ENCODE measurements at places on chromosomes 12 and 14. TPM values are rescaled to one million over a fixed set of nuclear protein-coding genes. Genes with fewer than 3 reads are reported as not detected.

DNA sequence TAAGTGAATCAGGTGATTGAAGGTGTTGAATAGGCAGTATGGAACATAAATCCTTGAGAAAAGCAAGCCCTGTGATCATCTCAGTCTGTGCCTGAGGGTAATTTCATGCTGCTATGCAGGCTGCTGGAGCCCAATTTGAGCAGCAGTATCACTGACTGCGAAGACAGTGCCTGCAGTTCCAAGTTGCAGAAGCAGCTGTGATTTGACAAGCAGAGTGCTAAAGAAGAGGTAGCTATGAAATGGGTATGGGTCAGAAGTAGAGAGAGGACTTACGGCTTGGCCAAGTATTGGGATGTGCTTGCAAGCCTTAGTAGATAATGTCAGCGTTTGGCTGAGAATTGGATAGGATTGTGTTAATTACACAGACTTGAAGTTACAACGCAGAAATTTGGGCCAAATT is 22.5 kb downstream of the PIK3C2G start:
- H3K27ac ChIP-seq, result no peak overlapping the region
- H3K4me1 ChIP-seq, result no peaks in the 10 kb centered on the region
- no peaks in the 10 kb centered on the region for H3K27me3 ChIP-seq
- H3K4me3 ChIP-seq, result no peak overlapping the region

DNA sequence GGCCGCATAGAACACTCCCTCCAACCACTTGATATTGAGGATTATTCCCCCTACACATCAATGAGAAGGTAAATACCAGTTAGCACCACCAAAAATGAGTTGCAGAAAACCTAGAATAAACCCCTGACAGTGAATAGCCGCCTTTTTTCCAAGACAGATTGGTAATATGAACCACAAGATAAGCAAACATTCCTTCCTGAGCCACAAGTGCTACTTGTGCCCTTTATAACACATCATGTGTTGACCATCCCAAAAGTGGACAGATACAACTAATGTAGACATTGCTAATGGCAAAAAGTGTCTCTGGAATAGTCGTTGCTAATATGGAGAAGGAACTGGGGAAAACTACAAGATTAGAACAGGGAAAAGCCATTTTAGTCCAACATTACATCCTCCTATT is 17.2 kb downstream of the NOXRED1 start:
- H3K4me3 ChIP-seq, result no peak overlapping the region
- H3K36me3 ChIP-seq, result no peaks in the 10 kb centered on the region
- no peak overlapping the region for H3K27ac ChIP-seq
- DNase-seq, result no peak

- H3K36me3 ChIP-seq, result no peaks in the 10 kb centered on the region
- H3K4me1 ChIP-seq, result no peaks in the 10 kb centered on the region
- no peak for DNase-seq
- no peak overlapping the region for H3K27ac ChIP-seq
- H3K27me3 ChIP-seq, result no peaks in the 10 kb centered on the region
These were observed 415.4 kb downstream of the RAD51B start for GRCh38 chr14:68235011-68235410.

TBC1D30 gene
- 0.73 TPM for total RNA-seq

DNA sequence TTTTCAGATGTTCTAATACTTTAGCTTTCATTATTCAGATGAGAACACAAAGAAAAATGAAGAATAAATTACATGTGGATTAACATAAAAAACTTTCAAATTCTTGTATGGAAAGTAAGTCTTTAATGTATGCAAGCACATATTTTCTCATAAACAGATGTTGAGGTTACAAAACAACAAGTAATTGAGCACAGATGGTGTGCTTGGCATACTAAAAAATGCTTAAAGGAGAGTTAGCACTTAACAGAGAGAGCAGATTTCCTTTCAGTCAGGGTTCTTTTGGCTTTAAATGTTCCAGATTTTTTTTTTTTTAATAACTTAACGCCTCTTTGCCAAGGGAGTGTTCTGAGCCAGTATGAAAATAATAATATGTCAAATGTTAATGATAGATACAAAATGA is 96.0 kb downstream of the RASSF9 start:
- H3K27me3 ChIP-seq, result no peaks in the 10 kb centered on the region
- no peaks in the 10 kb centered on the region for H3K36me3 ChIP-seq
- no peaks in the 10 kb centered on the region for H3K4me1 ChIP-seq
- no peak overlapping the region for H3K27ac ChIP-seq
- H3K4me3 ChIP-seq, result no peak overlapping the region

TMEM253 gene
- total RNA-seq, result not detected

- H3K4me1 ChIP-seq, result no peaks in the 10 kb centered on the region
- H3K27me3 ChIP-seq, result no peaks in the 10 kb centered on the region
- H3K4me3 ChIP-seq, result no peak overlapping the region
- no peak for DNase-seq
These were observed 145.8 kb downstream of the DICER1 start for GRCh38 chr14:95011445-95012006.

DNA sequence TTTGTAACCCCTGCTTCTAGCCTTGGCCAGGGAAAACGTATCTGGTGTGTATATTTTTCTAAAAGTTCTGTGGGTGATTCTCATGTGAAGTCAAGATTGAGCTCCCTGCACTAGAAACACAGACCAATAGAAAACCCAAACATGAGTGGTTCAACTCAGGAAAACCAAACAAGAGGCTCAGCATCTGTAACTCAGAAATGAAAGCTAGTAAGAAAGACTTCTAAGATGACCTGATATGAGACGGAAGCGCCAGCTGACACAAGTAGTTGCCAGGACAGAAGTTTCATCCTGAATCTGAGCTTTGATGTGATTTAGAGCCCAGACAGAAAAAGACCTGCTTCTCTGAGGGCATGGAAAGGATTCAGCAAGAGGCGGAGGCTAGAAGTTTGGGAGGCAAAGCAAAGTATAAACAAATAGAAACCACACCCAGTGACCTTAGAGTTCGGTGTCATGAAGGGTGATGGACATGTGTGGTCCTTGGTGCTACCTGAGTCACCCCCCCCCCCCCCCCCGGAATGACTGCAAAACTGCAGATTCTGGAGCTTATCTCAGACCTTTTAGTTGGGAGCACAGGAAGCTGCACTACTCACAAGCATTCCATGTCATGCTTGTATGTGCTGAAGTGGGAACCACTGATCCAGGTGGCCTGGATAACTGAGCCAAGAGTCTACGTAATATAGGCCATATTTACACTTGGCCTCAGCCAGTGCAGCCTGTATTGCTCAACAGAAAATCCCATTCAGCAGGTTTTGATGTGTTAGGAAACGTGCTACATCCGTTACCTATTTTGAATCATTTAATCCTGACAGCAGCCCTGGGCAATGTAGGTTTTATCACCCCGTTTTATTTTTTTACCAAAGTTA is 191.3 kb downstream of the ANO6 start:
- no peaks in the 10 kb centered on the region for H3K4me1 ChIP-seq
- peaks cover 30% of the 10 kb centered on the region for H3K36me3 ChIP-seq
- no peaks in the 10 kb centered on the region for H3K27me3 ChIP-seq
- DNase-seq, result no peak

GRCh38 chr14:105047283-105048016 is 17.8 kb downstream of the GPR132 start:
- H3K4me3 ChIP-seq, result no peak overlapping the region
- no peak overlapping the region for H3K27ac ChIP-seq
- H3K36me3 ChIP-seq, result peaks cover 23% of the 10 kb centered on the region
- DNase-seq, result no peak
- no peaks in the 10 kb centered on the region for H3K27me3 ChIP-seq
- peaks cover 9% of the 10 kb centered on the region for H3K4me1 ChIP-seq

MANSC4 gene
- total RNA-seq, result not detected

SLC6A13 gene
- 0.75 TPM for total RNA-seq

DNA sequence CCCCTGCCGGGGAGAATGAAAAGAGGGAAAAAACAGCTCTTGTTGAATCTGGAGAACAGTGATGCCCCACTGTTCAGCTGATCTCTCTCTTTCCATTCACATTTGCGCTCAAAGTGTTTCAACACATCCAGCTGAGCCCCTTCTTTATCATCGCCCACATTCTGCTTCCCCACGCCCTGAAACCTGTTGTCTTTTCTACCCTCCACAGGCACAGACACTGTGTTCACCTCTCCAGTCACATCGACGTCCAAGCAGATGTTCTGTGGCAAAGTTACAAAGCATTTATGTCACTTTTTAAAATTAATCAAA is 338.7 kb downstream of the EGLN3 start:
- no peak overlapping the region for H3K4me3 ChIP-seq
- H3K27me3 ChIP-seq, result no peaks in the 10 kb centered on the region
- H3K36me3 ChIP-seq, result no peaks in the 10 kb centered on the region
- no peaks in the 10 kb centered on the region for H3K4me1 ChIP-seq

MYF6 gene
- total RNA-seq, result not detected

CBLN3 gene
- 3.8 TPM for total RNA-seq

ACOT4 gene
- total RNA-seq, result 1.2 TPM

- H3K4me3 ChIP-seq, result no peak overlapping the region
- H3K4me1 ChIP-seq, result peaks cover 4% of the 10 kb centered on the region
- H3K36me3 ChIP-seq, result no peaks in the 10 kb centered on the region
- DNase-seq, result no peak
- H3K27ac ChIP-seq, result no peak overlapping the region
These were observed 1.7 kb downstream of the IRAK3 start for GRCh38 chr12:66190519-66191370.

ADAMTS20 gene
- total RNA-seq, result not detected

SPRING1 gene
- total RNA-seq, result 26.5 TPM

DNA sequence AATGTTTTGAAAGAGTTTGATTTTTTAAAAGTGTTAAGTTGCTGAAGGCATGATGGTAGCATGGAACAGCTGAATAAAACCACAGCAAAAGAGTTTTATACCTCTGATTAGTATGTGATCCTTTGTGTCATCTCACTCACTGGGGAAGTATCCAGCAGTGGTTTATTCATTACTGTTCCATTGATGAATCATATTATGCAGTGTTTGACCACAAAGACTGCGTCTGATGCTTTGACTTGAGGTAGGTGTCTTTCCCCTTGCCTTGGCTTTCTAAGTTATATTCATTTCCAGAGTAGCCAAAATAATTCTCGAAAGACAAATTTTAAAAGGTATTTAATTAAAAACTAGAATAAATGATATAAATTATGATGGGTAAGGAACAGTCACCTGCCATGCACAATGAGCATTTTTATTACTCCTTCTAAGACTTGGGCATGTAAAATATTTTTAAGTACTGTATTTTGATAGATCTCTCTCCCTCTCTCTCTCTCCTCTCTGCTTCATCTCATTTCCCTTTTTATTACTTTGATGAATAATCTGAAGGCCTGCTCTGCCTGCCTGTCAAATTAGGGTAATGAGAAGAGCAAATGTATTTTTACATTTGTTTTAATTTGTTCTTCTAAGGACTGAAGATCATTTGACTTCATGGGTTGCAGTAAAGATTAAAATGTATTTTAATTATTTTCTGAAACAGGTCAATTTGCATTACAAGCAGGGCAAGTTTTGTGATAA is 164.9 kb downstream of the NAV3 start:
- no peak for DNase-seq
- H3K36me3 ChIP-seq, result no peaks in the 10 kb centered on the region
- no peaks in the 10 kb centered on the region for H3K27me3 ChIP-seq
- H3K27ac ChIP-seq, result no peak overlapping the region
- H3K4me3 ChIP-seq, result no peak overlapping the region

CNTN1 gene
- not detected for total RNA-seq

DNA sequence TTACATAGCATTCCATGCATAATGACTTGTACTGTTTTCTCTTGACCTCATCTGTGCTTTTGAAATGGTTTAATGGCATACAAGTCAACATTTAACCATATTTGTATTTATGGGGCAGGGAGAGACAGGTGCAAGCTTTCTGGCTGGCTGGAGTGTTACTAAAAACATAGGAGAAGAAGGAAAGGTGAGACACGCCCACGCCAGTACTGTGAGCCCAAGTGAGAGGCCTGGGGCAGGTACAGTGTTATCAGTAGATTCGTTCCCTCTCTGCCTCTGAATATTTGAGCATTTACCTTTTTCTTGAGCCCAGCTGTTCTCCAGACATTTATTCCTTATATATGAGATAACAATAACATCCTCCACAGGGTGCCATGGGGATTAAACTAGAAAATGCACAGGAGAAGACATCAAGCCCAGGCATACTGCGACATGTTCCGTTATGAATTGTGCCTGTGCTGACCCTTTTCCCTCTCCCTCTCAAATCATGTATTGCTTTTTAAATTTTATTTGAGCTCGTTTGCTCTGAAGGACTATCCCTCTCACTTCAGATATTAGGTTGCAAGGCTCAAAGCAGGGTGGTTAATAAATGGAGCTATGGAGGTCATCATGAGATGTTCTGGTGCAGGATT is 34.6 kb upstream of the TUBA1C start:
- H3K36me3 ChIP-seq, result no peaks in the 10 kb centered on the region
- H3K27me3 ChIP-seq, result no peaks in the 10 kb centered on the region
- DNase-seq, result no peak

GLT8D2 gene
- total RNA-seq, result not detected

CLEC9A gene
- total RNA-seq, result not detected

- H3K27me3 ChIP-seq, result no peaks in the 10 kb centered on the region
- H3K4me1 ChIP-seq, result peaks cover 6% of the 10 kb centered on the region
- H3K27ac ChIP-seq, result no peak overlapping the region
- DNase-seq, result no peak
- no peak overlapping the region for H3K4me3 ChIP-seq
These were observed 180.3 kb downstream of the ADGRD1 start for GRCh38 chr12:131133994-131134393.

- H3K4me1 ChIP-seq, result no peaks in the 10 kb centered on the region
- H3K36me3 ChIP-seq, result no peaks in the 10 kb centered on the region
- H3K27me3 ChIP-seq, result no peaks in the 10 kb centered on the region
- no peak for DNase-seq
- H3K27ac ChIP-seq, result no peak overlapping the region
These were observed 32.7 kb upstream of the VPS37B start for GRCh38 chr12:122928404-122929147.

DNA sequence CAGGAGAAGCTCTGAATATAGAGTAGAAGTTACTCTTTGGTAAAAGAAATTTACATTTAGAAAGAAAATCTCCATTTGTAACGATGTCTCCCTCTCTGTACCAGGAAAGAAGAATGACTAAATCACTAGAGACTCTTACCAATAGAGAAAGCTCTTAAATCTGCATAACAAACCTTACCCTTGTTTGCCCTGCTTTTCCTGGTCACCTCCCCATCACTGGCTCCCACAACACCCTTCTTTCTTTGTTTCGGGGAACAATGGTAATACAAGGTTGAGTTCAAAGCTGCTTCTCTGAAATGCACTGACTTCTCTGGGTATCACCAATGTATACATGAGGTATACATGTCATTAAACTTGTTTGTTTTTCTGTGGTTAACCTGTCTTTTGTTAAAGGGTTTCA is 351.1 kb upstream of the FLRT2 start:
- no peaks in the 10 kb centered on the region for H3K4me1 ChIP-seq
- H3K27ac ChIP-seq, result no peak overlapping the region
- no peaks in the 10 kb centered on the region for H3K36me3 ChIP-seq
- H3K27me3 ChIP-seq, result no peaks in the 10 kb centered on the region

GRCh38 chr12:121110211-121110940 is 22.3 kb upstream of the P2RX7 start:
- H3K27ac ChIP-seq, result no peak overlapping the region
- peak; percentile 52 for DNase-seq
- no peaks in the 10 kb centered on the region for H3K4me1 ChIP-seq

MANSC1 gene
- total RNA-seq, result 0.35 TPM

CAPS2 gene
- total RNA-seq, result 5.8 TPM
